ENCODE measurements at places on chromosomes 11 and 22.

GRCh38 chr11:14821031-14821430 is 71.0 kb downstream of the CYP2R1 start:
- no peak for DNase-seq

DNA sequence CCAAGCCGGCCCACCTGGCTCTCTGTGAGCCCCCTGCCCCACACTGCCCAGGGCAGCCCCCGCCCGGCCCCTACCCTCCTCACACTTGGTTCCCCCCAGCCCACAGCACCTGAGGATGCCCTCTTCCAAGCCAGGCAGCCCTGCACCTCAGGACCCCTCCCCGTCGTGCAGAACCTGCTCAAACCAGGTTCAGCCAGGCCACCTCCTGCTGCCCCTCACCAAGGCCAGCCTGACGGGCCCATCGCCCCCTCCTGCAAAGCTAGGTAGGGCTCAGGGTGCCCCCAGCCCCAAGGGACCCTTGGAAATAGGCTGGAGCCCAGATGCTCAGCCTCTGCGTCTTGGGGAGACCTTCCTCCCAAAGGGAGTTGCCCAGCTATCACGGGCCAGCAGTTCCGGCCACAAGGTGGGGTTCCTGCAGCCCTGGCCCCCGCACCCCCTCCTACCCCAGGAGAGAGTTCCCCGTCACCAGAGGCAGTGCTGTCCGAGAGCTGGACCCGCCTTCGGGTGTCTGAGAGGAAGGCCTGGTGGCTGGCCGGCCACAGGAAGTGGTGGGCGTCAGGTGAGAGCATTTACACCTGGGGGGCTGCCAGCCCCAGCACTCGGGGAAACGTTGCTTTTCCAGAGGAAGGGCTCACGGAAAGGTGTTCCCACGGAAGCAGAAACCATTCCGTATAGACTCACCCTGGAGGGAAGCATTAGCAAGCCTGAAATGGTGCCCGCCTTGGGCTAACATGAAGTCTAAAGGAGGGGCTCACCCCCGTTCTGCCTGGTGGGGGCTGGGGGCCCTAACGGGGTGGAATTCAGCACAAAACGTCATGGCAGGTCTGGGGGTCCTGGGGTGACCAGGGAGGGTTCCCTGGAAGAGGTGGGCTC is 3.2 kb upstream of the SYT8 start:
- DNase-seq = no peak

DNA sequence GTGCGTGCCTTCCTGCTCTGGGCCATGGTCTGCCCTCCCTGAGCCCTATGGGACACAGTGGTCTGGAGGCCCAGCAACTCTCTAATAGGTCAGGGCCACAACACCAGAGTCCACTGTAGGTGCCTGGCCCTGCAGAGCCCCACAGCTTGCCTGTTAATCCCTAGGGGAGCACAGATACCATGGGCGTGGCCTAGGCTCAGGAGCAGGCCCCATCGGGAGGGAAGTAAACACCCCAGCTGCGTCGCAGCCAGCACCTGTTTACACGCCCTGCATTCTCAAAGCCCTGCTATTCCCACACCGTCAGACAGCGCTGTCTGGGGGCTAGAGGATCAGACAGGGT is 2.5 kb downstream of the KCTD17 start:
- no peak for DNase-seq

GRCh38 chr11:118046051-118046963 is 30.6 kb upstream of the TMPRSS4 start:
- no peak for DNase-seq

GRCh38 chr11:35141571-35141971 is 2.6 kb downstream of the CD44 start:
- peak; percentile 69 for DNase-seq

DNA sequence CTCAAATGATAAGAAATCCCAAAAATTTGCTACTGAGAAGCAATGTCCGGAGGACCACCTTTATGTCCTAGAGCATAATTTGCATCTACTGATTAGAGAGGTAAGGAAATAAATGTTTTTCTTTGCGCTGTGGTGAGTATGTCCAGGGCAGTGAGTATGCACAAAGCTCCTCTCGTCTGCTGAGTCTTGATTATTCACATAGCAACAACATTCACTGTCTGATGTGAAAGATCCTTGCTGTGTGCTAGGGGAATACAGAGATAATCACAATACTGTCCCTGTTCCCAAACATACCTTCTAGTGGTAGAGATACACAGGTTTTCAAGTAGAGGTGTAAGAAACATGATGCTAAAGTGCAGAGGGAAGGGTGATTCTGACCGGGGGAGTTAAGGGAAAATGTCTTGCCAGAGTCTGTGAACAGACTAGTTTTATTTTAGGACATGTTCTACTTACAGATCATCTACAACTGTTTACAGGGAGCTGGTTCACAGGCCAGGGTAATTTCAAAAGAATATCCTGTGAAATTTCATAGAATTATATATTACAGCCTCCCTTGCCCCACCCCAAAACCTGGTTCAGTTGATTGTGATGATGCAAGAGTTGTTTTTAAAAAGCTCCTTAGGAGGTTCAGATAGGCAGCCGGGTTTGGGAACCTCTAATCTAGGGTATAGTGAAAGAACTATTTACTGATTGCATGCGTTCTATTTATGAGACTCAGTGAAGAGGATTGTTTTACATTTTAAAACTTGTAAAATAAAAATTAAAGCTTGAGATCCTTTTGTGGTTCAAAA is 12.6 kb downstream of the MED17 start:
- DNase-seq = no peak

Measured in adrenal gland (tissue), 19 donors.